ENCODE measurements at places on chromosomes 12 and 14.
A peak's percentile ranks its signal among the peaks of the same experiment; 100 is the strongest.

GRCh38 chr12:25896981-25897380, 61.5 kb upstream of the RASSF8 start:
- DNase-seq: no peak

DNA sequence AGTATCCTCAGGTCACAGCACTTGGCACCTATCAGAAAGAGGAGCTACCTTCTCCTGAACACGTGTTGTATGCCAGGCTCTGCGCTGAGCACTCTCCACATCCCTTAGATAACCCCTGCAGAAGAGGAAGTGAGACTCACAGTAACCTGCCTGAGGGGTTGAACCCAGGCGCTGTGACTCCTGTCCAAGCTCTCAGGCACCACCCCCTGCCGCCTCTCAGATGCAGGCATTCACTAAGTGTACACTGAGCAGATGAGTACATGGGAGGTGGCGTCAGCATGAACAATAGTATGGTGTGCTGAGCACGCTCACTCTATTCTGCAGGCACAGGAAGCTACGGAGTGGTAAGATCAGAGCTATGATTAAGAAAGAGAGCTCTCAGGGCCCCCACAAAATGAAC, 21.0 kb upstream of the RIC8B start:
- DNase-seq: peak; percentile 33

DNA sequence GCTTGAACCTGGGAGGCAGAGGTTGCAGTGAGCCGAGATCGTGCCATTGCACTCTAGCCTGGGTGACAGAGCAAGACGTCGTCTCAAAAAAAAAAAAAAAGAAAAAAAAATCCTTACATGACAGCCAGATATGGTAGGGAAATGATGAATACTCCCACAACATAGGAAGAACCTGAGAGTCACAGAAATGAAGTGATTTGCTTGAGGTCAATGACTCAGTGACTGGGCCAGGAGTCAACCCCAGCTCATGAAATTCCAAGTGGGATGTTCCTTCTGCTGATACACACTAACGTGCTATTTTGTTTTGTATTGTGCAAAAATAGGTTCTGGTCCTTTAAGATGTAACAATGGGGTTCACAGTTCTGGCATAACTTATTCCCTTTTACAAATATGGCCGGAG, 9.0 kb downstream of the RHOF start:
- DNase-seq: no peak

DNA sequence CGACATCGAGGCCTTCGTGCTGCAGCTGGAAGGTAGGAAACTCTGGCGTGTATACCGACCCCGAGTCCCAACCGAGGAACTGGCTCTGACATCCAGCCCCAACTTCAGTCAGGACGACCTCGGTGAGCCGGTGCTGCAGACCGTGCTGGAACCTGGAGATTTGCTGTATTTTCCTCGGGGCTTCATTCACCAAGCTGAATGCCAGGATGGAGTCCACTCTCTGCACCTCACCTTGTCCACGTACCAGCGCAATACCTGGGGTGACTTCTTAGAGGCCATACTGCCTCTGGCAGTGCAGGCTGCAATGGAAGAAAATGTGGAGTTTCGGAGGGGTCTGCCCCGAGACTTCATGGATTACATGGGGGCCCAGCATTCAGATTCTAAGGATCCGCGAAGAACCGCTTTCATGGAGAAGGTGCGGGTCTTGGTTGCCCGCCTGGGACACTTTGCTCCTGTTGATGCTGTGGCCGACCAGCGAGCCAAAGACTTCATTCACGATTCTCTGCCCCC, 1.4 kb downstream of the RIOX1 start:
- DNase-seq: no peak

GRCh38 chr12:67111182-67111581, 158.0 kb upstream of the CAND1 start:
- no peak for DNase-seq

DNA sequence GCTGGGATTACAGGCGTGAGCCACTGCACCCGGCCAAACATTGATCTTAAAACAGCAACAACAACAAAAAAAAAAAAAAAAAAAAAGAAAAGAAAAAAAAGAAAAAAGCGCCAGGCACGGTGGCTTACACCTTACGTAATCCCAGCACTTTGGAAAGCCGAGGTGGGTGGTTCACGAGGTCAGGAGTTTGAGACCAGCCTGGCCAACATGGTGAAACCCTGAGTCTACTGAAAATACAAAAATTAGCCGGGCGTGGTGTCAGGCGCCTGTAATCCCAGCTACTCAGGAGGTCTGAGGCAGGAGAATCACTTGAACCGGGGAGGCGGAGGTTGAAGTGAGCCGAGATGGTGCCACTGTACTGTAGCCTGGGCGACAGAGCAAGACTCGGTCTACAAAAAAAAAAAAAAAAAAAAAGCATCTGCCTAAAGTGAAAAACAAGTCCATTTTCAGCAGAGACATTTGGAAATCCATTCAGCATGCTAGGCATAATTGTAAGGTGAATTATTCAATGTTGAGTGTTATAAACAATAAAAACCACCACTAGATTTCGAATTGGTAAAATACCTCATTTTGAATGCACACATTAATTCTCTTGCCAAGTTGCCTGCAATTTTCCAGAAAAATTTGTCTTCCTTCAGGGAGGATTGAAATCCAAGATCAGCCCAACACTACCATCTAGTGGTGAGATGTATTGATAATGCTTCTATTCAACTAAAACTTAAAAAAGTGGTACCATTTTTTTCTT, 8.0 kb upstream of the CERS5 start:
- DNase-seq: no peak

GRCh38 chr12:46518729-46519128, 146.2 kb upstream of the SLC38A2 start:
- no peak for DNase-seq

GRCh38 chr14:89889626-89890025, 64.9 kb downstream of the EFCAB11 start:
- no peak for DNase-seq

DNA sequence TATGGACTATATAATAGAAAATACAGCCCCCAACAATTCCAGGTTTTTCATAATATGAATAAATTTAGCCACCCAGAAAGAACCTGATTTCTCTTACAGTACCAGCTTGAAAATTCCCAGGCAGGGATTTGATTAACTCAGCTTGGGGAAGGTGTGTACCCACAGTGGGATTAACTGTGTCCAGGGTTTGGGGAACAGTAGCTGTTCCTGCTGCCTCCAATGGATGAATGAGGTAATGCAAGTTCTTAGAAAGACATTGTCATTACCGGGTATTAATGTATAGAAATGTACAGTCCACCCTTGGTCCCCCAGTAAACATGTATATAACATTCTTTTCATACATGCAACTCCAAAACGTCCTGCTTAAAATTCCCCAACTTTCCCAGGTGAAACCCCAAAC, 115.6 kb downstream of the LRIG3 start:
- DNase-seq: no peak

- DNase-seq: no peak
Observed at GRCh38 chr14:53767566-53767965, 189.1 kb downstream of the BMP4 start.

All from stimulated activated CD4-positive, alpha-beta T cell treated with anti-CD3 and anti-CD28 coated beads, Interleukin-12 subunit alpha, Interleukin-12 subunit beta, amount 100 ng/mL, for 24 hours (primary cell).